ENCODE measurements at places on chromosomes 11 and 22.

DNA sequence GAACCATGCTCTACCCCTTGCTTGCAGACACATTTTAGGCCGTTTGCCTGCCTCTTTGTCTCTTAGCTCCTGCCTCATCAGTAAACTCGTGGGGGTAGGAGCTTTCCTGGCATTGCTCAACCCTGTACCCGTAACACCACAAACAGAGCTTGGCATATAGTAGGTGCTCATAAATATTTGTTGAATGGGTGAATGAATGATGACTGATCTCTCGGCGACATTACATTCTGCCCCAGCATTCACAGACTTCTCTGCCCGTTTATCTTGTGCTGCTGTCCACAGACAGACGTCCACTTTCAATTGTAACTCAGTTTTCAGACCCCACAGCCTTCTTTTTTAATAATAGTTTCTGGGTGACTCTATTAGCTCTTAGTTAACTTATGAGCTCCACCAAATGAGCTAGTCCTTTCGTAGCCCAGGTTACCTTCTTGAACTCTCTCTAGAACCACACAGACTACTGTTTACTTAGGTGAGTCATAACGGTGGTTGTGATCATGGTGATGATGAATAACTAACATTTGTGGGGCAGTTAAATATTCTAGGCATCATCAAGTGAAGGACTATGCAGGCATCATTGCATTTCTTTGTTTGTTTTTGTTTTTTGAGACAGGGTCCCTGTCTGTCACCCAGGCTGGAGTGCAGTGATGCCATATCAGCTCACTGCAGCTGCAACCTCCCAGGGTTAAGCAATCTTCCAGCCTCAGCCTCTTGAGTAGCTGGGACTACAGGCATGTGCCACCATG lies 188.4 kb downstream of the ADAMTS15 start:
- no peak for DNase-seq

DNA sequence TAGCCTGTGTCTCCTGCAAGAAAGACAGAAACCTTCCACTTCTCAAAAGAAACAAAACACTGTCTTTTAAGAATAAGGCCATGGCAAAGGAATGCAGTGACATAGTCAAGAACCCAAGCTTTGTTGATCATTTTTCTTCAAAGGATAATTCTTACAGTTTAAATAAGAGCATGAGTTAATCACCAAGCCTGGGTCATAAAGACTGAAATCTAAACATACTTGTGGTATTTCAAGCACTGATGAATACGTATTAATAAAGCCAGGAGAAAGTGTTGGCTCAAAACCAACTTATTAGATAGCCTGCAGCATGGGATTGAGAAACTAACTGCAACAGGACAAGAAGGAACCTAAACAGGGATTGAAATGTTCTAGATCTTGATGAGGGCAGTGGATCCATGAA lies 143.3 kb upstream of the MTNR1B start:
- DNase-seq = no peak

- DNase-seq = no peak
Observed at GRCh38 chr22:41674846-41675340, 13.8 kb downstream of the SNU13 start.

GRCh38 chr11:94068764-94069163 lies 47.6 kb downstream of the HEPHL1 start:
- no peak for DNase-seq

DNA sequence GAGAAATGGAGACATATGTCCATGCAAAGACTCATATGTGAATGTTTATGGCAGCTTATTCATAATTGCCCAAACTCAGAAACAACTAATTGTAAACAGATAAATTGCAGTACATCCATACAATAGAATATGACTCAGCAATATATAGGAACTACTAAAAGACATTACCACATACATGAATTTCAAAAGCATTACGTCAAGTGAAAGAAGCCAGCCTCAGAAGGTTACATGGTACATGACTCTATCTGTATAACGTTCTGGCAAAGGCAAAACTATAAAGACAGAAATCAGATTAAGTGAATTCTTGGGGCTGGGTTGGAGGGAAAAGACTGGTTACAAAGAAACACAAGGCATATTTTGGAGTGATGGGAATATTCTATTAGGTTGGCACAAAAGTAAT lies 7.2 kb downstream of the KCTD21 start:
- no peak for DNase-seq

DNA sequence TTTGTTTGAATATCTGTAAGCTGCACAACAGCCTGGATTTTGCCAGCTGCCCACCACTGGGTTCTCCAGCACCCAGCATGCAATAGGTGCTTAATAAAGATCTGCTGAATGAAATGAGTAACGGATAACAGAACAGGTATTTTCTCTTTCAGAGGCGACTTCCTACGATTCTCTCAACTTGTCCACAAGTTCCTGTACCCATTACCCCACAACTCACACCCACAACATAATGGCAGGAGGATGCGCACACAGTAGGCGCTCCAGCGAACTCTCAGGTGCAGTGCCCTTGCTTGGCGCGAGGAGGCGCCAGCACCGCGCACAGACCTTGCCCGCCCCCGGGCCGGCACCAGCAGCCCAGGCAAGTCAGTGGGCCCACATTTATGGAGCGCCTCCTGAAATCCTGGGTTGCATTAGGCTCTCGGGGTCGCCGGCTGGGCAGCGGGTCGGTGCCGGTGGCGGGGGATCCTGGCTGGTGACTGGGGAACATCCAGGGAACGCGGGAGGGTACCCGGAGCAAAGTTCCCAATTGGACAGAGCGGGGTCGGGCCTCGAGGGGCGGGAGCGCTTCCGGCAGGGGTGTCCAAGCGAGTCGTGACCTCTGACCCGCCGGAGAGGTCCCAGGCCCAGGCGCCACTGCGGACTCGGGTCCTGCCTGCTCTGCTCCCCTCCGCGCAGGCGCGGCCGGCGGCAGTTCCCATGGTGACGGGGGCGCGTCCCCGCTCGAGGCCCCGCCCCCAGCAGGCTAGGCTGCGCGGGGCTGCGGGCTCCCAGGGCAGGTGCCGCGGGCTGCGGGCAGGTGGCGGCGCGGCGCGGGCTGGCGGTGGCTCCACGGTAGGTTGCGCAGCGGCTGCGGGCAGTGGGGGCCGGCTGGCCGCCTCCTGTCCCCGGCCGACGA lies at the start of gene KIAA1671:
KIAA1671 (plus strand) TSS at position 775 of the 895 bp plus-strand sequence. CDS start 75,284 bp downstream, outside the sequence.
- peak; percentile 58 for DNase-seq

- DNase-seq = no peak
Observed at GRCh38 chr22:50269970-50270665, at the start of gene MAPK11. Gene MAPK11 (minus strand): TSS chr22:50270380. CDS start chr22:50270292, 88 bp downstream.

DNA sequence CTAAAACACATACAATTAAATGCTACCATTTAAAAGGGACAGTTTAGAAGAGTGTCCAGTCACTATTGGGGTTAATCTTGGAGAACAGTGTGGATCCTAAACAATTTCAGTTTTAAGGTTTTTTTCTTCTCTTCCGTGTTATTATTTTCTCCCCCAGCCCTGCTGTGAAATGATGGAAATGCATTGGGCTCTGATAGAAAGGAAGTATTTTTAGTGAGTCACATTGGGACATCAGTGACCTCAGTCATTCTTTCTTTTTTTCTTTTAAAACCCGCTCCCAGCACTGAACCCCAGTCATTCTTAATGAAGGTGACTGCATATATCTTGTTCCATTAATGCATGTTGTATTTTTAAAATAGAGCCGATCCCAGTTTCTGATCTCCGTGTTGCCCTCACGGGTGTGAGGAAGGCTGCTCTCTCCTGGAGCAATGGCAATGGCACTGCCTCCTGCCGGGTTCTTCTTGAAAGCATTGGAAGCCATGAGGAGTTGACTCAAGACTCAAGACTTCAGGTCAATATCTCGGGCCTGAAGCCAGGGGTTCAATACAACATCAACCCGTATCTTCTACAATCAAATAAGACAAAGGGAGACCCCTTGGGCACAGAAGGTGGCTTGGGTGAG lies 93.2 kb upstream of the OR4B1 start:
- no peak for DNase-seq

- DNase-seq = no peak
Observed at GRCh38 chr11:9733212-9733611, 69.3 kb downstream of the SWAP70 start.

DNA sequence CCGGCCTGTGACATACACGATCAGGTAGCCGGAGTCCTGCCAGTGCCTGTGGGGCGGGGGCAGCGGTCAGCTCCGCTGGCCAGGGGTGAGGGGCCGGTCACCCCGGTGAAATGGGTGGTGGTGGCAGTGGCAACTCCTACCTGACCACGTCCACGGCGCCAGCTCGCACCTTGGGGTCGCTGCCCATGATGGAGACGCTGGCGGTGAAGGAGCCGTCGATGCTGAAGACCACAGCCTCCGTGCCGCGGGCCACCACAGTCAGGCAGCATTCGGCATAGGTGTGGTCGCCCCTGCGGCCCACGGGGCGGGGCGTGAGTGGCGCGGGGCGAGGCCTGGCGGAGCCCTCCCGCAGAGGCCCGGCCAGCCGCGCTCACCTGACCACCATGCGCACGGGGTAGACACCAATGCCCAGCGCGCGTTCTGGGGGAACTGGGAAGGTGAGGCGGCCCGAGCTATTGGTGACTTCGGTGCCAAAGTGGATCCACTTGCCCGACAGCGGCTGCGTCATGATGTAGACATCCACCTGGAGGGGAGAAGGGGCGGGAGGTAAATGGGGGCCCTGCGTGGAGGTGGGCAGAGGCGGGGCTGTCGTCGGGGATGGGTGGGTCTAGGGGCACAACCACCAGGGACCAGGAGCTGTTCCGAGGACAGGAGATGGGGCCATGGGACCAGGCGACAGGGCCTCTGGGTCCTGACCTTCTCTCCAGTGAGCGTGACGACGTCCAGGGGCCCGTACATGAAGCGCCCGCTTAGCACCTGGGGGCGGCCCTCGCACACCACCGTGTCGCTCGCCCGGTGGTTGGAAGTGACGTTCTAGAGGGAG lies 10.9 kb downstream of the AIP start:
- no peak for DNase-seq

DNA sequence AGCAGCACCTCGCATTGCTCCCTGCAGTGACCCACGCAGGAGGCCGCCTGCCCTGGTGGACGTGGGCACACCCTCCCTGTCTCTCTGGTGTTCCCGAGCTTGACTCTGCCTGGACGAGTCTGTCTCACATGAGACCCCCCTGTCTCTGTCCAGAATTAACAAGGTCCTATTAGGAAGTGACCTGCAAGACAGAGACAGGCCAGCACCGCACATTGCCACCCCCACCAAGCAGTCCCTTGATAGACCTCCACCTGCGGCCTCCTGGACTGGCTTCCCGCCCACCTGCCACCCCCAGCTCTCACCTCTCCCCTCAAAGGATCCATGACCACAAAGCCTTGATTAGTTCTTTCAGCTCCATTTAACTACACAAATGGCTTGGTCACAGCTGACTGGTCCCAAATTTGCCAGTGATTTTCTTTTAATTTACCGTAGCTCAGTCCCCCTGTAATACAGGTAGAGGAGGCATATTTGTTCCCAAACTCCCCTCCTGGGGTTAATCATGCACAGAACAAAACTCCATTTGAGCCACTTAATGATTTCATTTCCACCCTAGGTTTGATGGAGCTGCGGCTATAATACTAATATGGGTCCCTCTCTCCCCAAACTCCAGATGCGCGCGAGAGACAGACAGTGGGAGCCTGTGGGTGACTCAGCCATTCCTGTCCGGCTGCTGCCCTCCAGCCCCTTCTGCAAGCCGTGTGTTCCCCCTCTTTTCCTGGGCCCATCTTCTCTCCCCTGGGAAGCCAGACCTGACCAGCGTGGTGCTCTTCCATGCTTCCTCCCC lies 11.2 kb downstream of the SPATA19 start:
- DNase-seq = no peak

DNA sequence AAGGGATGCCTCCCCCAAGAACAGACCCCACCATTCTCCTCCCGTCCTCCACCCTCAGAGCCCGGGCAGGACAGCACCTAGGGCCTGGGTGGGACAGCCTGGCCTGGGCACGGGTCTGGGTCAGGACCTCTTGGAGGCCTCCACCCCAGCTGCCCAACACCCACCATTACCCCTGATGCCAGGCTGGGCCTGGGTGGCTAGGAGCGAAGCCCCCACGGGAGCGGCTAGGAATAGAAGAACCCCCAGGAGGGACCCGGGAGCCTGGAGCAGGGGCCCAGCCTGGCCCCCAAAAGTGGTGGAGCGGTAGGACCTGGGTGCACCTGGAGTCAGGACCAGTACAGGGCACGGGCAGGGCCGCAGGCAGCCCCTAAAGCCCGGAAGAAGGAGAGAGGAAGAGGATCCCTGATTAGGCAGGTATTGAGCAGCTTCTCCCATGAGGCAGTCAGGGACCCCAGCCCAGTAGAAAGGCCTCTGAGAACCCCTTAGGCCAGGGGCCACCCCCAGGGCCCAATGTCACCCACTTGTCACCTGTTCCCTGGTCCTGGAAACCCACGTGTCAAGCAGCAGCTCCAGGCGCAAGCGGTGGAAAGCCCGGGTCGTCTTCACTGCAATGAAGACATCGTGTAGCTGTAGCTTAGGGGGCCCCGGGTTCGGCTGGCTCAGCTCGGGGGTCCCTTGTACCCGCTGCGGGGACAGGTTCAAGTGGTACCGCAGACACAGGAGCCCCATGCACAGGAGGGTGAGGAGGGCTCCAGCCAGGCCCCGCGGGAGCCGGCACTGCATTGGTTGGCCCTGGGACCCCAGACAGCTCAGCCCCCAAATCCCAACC lies 575 bp downstream of the MFNG start:
- DNase-seq = no peak

DNA sequence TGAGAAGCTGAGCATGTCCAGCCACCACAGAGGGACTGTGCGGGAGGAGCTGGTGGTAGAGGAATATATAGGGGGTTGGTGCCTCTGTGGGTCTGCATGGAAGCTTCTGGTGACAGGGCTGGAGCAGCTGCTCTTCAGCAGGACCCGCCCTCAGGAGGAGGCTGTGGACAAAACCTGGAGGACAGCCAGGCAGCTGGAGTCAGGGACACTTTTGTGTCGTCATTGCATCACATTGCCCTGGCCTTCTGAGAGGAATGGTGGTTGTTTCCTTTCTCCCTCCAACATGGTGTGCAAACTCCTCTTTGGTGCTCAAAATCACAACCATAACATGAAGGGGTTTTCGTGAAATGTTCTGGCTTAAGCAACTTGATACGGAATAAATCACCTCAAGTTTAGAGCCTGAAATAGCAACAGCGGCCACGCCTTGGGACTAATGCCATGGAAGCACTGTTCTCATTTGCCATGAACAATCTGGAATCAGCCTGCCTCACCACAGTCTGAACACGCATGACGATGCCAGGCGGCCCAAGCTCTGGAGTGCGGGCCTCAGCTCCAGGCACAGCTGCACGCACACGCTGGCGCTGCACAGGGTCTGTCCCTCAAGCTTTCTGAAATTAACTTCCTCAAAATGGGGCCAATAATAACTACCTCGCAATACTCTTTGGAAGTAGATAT lies 17.1 kb upstream of the CSRP3 start:
- DNase-seq = peak; percentile 1

- DNase-seq = no peak
Observed at GRCh38 chr11:14329702-14330101, 29.3 kb downstream of the RRAS2 start.

- DNase-seq = no peak
Observed at GRCh38 chr11:43282607-43283440, 29.0 kb upstream of the API5 start.

GRCh38 chr11:40597546-40598113 lies 861.8 kb downstream of the LRRC4C start:
- no peak for DNase-seq
